Caco-2 (cell line): ENCODE measurements at places on chromosomes 3 and 15.
A peak's percentile ranks its signal among the peaks of the same experiment; 100 is the strongest.

DNA sequence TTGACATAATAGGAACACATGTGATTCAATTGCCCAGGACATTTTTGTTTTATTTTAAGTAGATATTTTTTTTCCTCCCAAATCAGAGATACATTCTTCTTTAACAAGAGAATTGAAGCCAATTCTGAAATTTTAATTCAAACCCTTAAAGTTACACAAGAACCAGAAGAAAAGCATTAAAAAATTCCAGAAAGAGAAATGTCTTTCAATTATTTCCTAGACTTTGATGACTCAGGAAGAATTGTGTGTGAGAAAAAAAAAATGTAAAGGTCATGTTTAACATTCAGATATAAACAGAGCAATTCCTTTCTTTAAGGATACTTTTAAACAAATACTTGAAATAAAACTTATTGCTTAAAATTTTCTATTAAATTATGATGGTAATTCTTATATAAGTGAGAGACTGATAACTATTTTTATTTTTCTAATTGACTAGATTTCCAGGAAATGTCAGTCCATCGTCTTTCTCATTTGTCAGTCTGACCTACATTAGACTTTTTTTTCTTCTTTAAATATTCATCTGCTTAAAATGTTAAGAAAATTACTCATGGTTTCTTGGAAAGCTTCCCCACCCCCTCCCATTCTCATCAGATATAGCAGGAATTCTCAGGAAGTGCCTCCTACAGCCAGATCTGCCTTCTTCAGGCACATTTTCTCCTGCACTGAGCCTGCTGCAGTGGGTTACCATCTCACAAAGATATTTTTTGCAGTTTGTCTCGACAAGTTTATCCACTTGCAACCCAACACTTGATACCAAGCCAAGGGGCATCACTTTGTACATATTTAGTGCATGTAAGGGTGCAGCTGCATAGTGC lies 261.8 kb upstream of the CBLB start:
- H3K27ac ChIP-seq: no peak overlapping the region
- H3K4me1 ChIP-seq: no peaks in the 10 kb centered on the region
- no peak overlapping the region for H3K4me3 ChIP-seq
- no peaks in the 10 kb centered on the region for H3K27me3 ChIP-seq

- peak; percentile 62 for DNase-seq
- peaks cover 39% of the 10 kb centered on the region for H3K4me1 ChIP-seq
- H3K4me3 ChIP-seq: no peak overlapping the region
Measured at GRCh38 chr3:192080336-192080735, 619.4 kb downstream of the PYDC2 start.

DNA sequence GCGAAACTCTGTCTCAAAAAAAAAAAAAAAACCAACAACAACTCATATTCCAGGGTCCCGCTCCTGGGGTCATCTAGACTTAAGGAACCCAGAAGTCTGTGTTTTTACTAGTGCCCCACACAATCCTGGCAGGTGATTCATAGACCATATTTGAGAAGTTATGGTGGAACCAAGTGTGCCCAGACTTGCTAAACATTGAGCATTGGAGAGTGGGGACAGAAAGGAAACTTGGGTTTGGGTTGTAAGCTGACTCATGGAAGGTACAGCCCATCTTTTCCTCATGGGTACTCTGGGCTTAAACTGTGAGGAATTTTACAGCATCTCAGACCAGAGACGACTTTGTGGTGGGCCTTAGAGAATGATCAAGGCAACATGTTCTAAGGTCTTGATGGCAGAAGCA lies 18.3 kb upstream of the IGF2BP2 start:
- DNase-seq: no peak
- no peaks in the 10 kb centered on the region for H3K36me3 ChIP-seq
- H3K4me1 ChIP-seq: no peaks in the 10 kb centered on the region
- no peak overlapping the region for H3K4me3 ChIP-seq
- H3K27me3 ChIP-seq: no peaks in the 10 kb centered on the region
- no peak overlapping the region for H3K27ac ChIP-seq

- H3K27me3 ChIP-seq: no peaks in the 10 kb centered on the region
- no peak overlapping the region for H3K4me3 ChIP-seq
- DNase-seq: no peak
- peaks cover 3% of the 10 kb centered on the region; the same call in 1 of the 2 replicates for H3K36me3 ChIP-seq
- peaks cover 51% of the 10 kb centered on the region for H3K4me1 ChIP-seq
Measured at GRCh38 chr15:74869726-74870407, 3.3 kb downstream of the SCAMP2 start.

- H3K4me3 ChIP-seq: no peak overlapping the region
- no peaks in the 10 kb centered on the region for H3K36me3 ChIP-seq
- no peak for DNase-seq
- no peak overlapping the region for H3K27ac ChIP-seq
- no peaks in the 10 kb centered on the region for H3K27me3 ChIP-seq
- no peaks in the 10 kb centered on the region for H3K4me1 ChIP-seq
Measured at GRCh38 chr3:124964387-124964786, 29.8 kb upstream of the MUC13 start.

- H3K27ac ChIP-seq: no peak overlapping the region
- no peak for DNase-seq
- H3K4me1 ChIP-seq: no peaks in the 10 kb centered on the region
- no peaks in the 10 kb centered on the region for H3K36me3 ChIP-seq
- no peak overlapping the region for H3K4me3 ChIP-seq
Measured at GRCh38 chr15:67564021-67564967, 21.8 kb downstream of the MAP2K5 start.
